Lung microvascular endothelial cell (primary cell): ENCODE measurements at places on chromosomes 7 and 10. TPM values are rescaled to one million over a fixed set of nuclear protein-coding genes. Genes with fewer than 3 reads are reported as not detected.

The LIPK gene
- not detected in 2 replicates for total RNA-seq

The RBP3 gene
- total RNA-seq = not detected in 2 replicates

The WIPF3 gene
- total RNA-seq = not detected in 2 replicates

The SPDYE8 gene
- not detected in 2 replicates for total RNA-seq

The OR2A7 gene
- not detected in 2 replicates for total RNA-seq

The ST7 gene
- total RNA-seq = 11.5 and 13.3 TPM in 2 replicates

The DYNC1I1 gene
- 3.9 and 18.3 TPM in 2 replicates for total RNA-seq

The TMEM139 gene
- total RNA-seq = not detected in 2 replicates

The TMEM178B gene
- total RNA-seq = under 0.01 TPM in 1 of 2 replicates, not detected in the other

The SCART1 gene
- total RNA-seq = 0.22 and 0.40 TPM in 2 replicates

The AZGP1 gene
- total RNA-seq = not detected in 2 replicates

The SPDYE11 gene
- total RNA-seq = not detected in 2 replicates

The LOXL4 gene
- total RNA-seq = under 0.01 and 0.87 TPM in 2 replicates

The BHLHA15 gene
- 0.20 and 0.44 TPM in 2 replicates for total RNA-seq

The FZD1 gene
- total RNA-seq = 2.0 and 2.2 TPM in 2 replicates

The CLDN4 gene
- under 0.01 TPM in 1 of 2 replicates, not detected in the other for total RNA-seq

The ZCWPW1 gene
- 0.44 and 0.79 TPM in 2 replicates for total RNA-seq

The PDE6C gene
- total RNA-seq = not detected in 2 replicates

The H2BK1 gene
- not detected in 2 replicates for total RNA-seq

The CNPY1 gene
- total RNA-seq = not detected in 2 replicates

The TUBB8 gene
- total RNA-seq = not detected in 2 replicates

The ZNF365 gene
- 0.22 TPM in 1 of 2 replicates, not detected in the other for total RNA-seq

The FAM25G gene
- total RNA-seq = not detected in 2 replicates

The RBP4 gene
- total RNA-seq = not detected in 2 replicates

The ZNF32 gene
- total RNA-seq = 19.2 and 32.5 TPM in 2 replicates
